ENCODE measurements at places on chromosomes 1 and 21. TPM values are rescaled to one million over a fixed set of nuclear protein-coding genes. Genes with fewer than 3 reads are reported as not detected.

The NFASC gene
- 2.2 TPM for total RNA-seq

The S100A7A gene
- total RNA-seq, result not detected

The INKA2 gene
- 1.7 TPM for total RNA-seq

The S100A3 gene
- total RNA-seq, result 106 TPM

The LCE1A gene
- not detected for total RNA-seq

The CD1D gene
- not detected for total RNA-seq

All from A549 treated with CpdA at 1 μM for 4 hours (cell line).